Hematopoietic multipotent progenitor cell treated with erythropoietin and hydrocortisone succinate and interleukin-3 and kit ligand, for 6 days (in vitro differentiated cells): ENCODE measurements at places on chromosomes 5 and 9.

DNA sequence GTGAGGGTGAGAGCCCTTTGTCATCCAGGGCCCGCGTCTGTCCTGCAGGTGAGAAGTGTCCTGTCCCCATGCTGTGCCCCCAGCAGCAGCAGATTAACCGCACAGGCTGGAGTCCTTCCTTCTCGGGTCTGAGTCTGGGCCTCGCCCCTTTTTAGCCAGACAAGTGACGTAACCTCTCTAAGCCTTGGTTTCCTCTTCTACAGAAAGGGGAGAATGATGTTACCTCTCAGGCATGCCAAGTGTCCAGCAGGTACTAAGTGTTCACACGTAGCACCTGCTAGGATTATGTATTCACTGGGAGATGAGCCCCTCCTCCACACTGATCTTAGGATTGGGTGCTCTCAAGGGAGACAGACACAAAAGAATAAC is 6.9 kb downstream of the NEURL1B start:
- DNase-seq = no peak

- no peak for DNase-seq
Observed at GRCh38 chr9:32344551-32345182, 39.8 kb upstream of the ACO1 start.

GRCh38 chr5:6475626-6476312 is 27.1 kb downstream of the UBE2QL1 start:
- peak; percentile 5 for DNase-seq

DNA sequence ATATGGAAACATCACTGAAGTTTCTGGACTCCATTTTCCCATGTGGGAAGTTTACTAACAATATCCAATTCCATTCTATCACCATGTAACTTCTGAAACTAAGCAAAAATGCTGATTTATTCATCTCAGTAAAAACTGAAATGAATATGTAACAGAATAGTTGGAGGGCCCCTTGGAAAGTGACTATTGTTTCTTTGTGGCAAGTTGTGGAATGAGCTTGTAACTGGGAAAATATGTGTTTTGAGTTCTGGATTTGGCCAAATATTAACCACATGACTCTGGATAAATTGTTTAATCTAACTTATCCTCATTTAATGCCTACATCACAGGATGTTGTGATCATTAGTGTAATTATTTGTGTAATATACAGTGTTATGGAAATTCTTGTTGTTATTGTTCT is 619.3 kb downstream of the TLE4 start:
- DNase-seq = no peak

DNA sequence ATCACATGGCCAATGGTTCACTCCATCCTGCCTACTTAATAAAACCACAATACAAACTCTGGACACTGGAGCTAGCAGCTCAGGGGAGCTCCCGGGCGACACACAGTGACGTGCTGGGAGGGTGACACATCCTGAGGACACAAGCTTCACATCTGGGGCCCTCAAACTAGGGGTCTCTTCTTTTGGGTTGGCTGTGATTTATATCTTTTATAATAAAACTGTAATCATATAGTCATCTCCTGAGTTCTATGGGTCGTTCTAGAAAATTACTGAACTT is 12.1 kb upstream of the MAPK9 start:
- no peak for DNase-seq

DNA sequence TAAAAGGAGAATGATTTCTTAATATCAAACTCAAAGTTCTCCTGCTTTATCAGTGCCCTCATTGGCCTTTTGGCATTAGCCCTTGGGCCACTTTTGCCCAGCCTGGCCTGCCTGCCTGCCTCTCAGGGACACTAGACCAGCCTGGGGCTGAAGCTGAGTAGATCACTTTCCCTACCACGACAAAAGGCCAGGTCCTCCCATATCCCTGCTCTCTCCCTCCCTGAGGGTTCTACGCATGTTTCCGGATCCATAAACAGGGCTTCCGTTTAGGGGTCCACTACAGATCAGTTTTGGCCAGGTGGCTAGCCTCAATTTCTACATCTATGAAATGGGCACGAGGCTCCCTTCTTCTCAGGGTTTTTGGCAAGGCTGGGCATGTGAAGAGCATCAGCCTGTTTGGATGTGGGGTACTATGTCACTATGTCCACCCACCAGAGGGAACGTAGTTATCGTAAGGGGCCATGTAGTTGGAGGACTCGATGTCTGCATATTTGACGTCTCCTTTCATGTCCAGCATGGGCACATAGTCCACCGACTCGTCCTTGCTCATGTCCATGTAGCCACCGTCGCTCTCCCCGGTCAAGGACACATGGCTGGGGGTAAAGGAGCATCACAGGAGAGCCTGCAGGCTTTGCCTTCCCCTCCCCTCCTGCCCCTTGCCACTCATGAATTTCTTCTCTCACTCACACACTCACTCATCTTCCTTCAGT is 34.0 kb downstream of the PDGFRB start:
- no peak for DNase-seq

DNA sequence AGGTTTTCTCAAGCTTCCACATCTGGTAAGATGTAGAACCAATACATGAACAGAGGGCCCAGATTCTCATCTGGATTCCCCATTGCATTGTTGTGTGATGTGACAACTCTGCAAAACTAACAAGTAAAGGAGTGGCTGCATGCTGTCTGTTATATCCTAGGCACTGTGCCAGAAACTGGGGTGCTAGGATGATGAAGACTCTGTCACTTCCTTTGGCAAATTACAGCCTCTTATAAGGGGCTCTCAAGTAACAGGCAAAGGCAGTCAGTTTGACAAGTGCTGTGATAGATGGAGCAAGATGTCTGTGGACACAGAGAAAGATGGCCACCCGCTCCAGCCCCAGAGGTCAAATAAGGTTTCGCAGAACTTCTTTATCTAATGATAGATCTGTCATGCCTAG is 115.7 kb downstream of the PAPPA start:
- DNase-seq = no peak

DNA sequence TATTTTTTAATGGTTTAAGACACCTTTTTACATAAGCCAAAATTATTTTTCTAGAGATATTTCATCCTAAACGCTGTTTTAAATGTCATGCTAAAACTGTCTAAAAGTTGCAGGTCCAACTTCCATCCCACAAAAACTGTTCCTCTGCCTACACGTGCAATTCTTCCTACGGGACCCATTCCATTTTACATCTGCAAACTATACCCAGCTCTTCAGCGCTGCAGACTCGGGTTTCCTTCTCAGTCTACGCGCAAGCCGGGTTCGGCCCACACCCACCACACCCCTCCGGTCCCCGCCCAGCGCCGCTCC is 8.7 kb downstream of the RANBP6 start:
- no peak for DNase-seq

DNA sequence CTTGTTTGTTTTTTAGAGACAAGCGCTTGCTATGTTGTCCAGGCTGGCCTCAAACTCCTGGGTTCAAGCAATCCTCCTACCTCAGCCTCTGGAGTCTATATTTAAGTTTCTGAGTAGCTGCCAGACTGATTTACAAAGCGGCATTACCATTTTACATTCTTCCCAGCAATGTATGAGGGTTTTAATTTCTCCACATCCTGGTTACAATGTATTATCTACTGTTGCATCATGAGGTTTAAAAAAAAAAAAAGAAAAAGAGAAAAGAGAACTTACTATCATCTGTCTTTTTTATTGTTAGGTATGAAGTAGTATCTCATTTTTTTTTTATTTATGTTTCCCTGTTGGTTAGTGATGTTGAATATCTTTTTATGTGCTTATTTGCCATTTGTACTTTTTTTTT is 18.9 kb upstream of the CLINT1 start:
- DNase-seq = peak; percentile 46

DNA sequence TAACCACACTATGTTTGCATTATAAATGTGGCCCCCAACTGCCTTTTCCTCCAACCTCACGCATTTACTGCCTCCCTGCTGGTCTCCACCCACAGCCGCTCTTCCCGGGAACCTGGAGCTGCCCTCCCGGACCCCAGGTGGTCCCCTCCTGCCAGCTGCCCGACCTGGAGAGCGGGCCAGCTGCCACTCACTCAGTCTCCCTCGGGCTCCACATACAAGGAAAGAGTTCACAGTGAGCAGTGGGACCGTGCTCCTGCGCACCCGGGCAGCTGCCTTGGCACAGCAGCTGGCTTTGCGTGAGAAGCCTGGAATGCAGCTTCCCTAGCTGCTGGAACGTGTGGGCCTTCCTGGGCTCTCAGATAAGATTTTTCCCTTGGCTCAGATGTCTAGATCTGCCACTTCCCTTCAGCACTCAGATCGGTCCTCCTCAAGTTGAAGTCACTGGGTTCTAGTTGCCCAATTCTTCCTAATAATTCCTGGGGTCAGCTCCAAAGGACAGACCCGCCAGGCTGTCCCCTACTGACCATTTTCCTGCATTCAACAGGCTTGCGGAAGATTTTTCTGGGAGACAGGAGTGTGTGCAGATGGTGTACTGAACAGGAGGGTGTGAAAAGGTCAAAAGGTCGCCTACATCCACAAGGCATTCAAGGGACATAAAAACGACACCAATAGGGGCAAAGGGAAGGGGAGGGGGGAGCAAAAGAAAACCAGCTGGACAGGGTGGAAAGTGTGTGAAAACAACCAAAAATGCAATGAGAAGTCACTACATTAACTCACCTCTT is 69.1 kb downstream of the MYO10 start:
- DNase-seq = no peak

GRCh38 chr5:132758451-132758850 is 11.2 kb downstream of the CCNI2 start:
- no peak for DNase-seq

DNA sequence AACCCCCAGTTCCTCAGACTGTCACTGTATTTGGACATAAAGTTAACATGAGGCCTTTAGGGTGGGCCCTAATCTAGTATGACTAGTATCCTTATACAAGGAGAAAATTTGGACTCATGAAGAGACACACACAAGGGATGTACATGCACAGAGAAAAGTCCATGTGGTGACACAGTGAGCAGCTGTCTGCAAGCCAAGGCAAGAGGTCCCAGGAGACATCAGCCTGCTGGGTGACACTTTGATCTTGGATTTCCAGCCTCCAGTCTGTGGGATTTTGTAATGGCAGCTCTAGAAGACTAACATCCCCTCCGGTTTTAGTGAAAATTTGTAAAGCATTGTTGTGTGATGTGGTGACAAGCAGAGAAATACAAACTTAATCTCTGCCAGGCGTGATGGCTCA is 66.1 kb downstream of the RAI14 start:
- no peak for DNase-seq

- DNase-seq = no peak
Observed at GRCh38 chr9:20744036-20744630, 60.1 kb downstream of the FOCAD start.

DNA sequence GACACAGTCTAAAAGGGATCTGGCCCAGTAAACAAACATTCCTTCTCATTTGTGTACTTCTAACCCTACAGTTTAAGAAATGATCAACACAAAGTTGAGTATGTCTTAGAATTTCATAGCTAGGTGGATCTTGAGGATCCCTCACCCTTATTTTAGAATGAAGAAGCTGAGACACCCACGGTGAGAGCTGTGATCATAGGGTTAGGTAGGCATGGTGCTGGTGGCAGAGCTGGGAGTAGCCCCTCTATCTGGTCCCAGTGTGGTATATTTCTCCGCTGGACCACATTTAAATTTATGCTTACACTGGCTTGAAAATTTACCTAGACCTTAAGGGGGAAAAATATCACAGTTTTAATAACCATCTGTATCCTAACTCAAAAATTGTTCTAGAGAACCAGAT is 39.8 kb downstream of the UGCG start:
- no peak for DNase-seq

DNA sequence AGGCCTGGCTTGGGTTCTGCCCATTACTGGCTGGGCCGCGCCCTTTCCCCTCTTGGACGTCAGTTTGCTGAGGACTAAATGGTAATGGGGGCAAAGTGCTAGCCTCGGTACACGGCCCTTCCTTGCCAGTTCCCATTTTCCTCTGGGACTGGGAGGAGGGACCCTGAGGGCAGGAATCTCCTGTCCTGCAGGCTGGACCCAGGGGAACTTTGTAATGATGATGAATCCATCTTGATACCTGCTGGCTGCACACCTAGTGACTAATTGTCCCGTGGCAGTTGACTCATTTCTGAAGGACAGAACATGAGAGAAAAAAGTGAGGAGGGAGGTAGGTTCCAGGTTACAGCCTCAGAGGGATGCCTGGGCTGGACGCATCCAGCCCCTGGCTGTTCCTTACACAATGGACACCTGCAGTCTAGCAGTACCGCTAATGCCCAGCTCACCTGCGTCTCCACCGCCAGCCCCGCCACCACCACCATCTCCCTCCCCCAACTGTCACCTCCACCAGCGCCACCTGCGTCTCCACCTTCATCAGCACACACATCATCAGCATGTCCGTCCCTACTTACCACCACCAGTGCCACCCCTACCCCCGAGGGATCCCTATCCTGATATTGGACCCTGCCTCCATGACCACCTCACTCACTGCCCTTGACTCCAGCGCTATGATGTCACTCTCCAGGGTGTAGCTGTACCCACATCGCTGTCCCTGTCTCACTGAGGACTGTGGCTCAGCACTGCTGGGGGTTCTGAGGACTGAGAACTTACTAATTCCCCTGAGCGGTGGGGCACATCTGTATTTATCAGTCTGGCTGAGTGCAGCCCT is 4.3 kb downstream of the CDHR2 start:
- no peak for DNase-seq

- no peak for DNase-seq
Observed at GRCh38 chr5:39062530-39062929, 11.7 kb downstream of the RICTOR start.
